Activated B cell treated with CpG ODN at 0.5 μM for 24 hours (primary cell): ENCODE measurements at places on chromosomes 5 and 9. TPM values are rescaled to one million over a fixed set of nuclear protein-coding genes. Genes with fewer than 3 reads are reported as not detected.

PTCH1 gene
- total RNA-seq = 5.9 and 8.6 TPM in 2 replicates

- DNase-seq = no peak
- H3K4me3 ChIP-seq = no peak overlapping the region
- H3K27ac ChIP-seq = no peak overlapping the region
Observed at GRCh38 chr5:16090270-16090669, 89.3 kb downstream of the MARCHF11 start.

DNA sequence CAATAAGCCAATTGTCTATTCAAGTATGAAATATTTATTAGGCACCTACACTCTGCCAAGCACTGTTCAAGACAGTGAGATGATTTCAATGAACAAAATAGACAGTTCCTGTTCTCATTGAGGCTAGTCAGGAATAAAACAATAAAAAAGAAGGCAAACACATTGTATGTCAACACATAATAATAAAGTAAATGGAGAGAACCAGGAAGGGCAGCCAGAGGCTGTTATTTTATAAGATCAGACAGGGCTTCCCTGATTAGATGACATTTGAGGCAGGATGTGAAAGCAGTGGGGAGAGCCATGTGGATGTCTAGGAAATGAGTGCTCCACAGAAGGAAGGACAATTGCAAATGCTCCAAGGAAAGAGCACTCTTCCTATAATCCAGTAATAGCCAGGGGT, 2371.1 kb downstream of the MAT2B start:
- H3K36me3 ChIP-seq = no peaks in the 10 kb centered on the region
- H3K27me3 ChIP-seq = no peaks in the 10 kb centered on the region
- H3K27ac ChIP-seq = no peak overlapping the region
- H3K4me3 ChIP-seq = no peak overlapping the region

FAM78A gene
- total RNA-seq = 20.6 and 22.9 TPM in 2 replicates

DNA sequence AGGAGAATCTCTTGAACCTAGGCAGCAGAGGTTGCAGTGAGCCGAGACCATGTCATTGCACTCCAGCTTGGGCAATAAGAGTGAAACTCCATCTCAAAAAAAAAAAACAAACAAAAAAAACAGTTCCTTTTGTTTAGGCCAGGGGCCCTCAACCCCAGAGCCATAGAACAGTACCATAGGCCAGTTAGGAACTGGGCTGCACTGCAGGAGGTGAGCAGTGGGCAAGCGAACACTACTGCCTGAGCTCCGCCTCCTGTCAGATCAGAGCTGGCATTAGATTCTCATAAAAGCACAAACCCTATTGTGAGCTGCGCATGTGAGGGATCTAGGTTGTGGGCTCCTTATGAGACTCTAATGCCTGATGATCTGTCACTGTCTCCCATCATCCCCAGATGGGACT, 49.1 kb upstream of the SUB1 start:
- peak overlapping the region; percentile 30 for H3K27ac ChIP-seq
- no peak overlapping the region for H3K4me3 ChIP-seq
- H3K36me3 ChIP-seq = no peaks in the 10 kb centered on the region
- no peaks in the 10 kb centered on the region for H3K27me3 ChIP-seq
- H3K4me1 ChIP-seq = peaks cover 73% of the 10 kb centered on the region
- DNase-seq = no peak

- H3K4me3 ChIP-seq = no peak overlapping the region
- H3K27ac ChIP-seq = no peak overlapping the region
- H3K36me3 ChIP-seq = no peaks in the 10 kb centered on the region
- no peaks in the 10 kb centered on the region for H3K4me1 ChIP-seq
- no peaks in the 10 kb centered on the region for H3K27me3 ChIP-seq
Observed at GRCh38 chr5:162444129-162444762, 376.7 kb downstream of the GABRG2 start.

DNA sequence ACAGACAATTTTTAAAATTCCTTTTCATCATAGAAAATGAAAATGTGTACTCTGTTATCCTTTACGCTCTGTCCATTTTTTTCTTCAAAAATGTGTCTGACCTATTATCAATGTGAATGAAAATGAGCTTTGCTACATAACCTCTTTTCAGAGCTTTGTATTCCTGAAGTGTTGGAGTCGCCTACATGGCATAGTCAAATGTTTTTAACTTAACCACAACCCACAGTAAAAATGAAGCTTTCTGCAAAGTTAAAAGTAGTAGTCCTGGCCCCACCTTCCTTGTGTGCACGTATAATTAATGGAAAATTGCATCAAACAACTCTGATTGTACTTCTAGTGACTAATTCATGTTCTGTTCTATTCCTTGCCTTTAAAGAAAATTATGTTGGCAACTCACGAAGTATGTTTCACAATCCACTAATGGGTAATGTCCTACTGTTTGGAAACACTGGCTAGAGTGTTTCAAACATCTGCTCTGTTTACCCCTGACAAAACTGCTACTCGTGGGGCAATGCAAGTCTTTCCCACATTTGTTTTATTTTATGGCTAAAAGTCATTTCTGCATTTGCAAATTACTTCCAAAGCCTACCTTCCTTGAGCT, 18.6 kb upstream of the PSAT1 start:
- H3K27me3 ChIP-seq = no peaks in the 10 kb centered on the region
- DNase-seq = no peak
- H3K36me3 ChIP-seq = no peaks in the 10 kb centered on the region
- H3K4me3 ChIP-seq = no peak overlapping the region
- H3K4me1 ChIP-seq = no peaks in the 10 kb centered on the region

- no peaks in the 10 kb centered on the region for H3K36me3 ChIP-seq
- DNase-seq = no peak
- peak within 1 kb of the TSS; percentile 90 for H3K27ac ChIP-seq
Observed at GRCh38 chr5:40841068-40841805, at the start of gene CARD6. CARD6 (plus strand) TSS chr5:40841367; CDS start chr5:40841383, 16 bp downstream.

GRCh38 chr5:179261301-179262125, 83.7 kb downstream of the ADAMTS2 start:
- H3K4me1 ChIP-seq = no peaks in the 10 kb centered on the region
- H3K36me3 ChIP-seq = no peaks in the 10 kb centered on the region
- no peaks in the 10 kb centered on the region for H3K27me3 ChIP-seq
- DNase-seq = peak; percentile 12

GRCh38 chr5:36656556-36656955, 50.1 kb downstream of the SLC1A3 start:
- H3K4me3 ChIP-seq = no peak overlapping the region
- H3K27ac ChIP-seq = no peak overlapping the region
- peaks cover 20% of the 10 kb centered on the region for H3K27me3 ChIP-seq
- no peaks in the 10 kb centered on the region for H3K36me3 ChIP-seq

GRCh38 chr5:135934939-135935338, 19.8 kb downstream of the LECT2 start:
- H3K27me3 ChIP-seq = peaks cover 22% of the 10 kb centered on the region
- H3K4me3 ChIP-seq = no peak overlapping the region
- no peak overlapping the region for H3K27ac ChIP-seq
- peaks cover 3% of the 10 kb centered on the region for H3K4me1 ChIP-seq
- DNase-seq = no peak

GRCh38 chr5:175878544-175879438, 7.4 kb downstream of the CPLX2 start:
- H3K4me1 ChIP-seq = no peaks in the 10 kb centered on the region
- H3K27me3 ChIP-seq = peaks cover 50% of the 10 kb centered on the region
- H3K36me3 ChIP-seq = no peaks in the 10 kb centered on the region
- H3K27ac ChIP-seq = no peak overlapping the region

GRCh38 chr9:26311463-26311995, 581.1 kb downstream of the CAAP1 start:
- no peak for DNase-seq
- H3K27me3 ChIP-seq = no peaks in the 10 kb centered on the region
- no peaks in the 10 kb centered on the region for H3K4me1 ChIP-seq
- no peaks in the 10 kb centered on the region for H3K36me3 ChIP-seq
- no peak overlapping the region for H3K4me3 ChIP-seq

DNA sequence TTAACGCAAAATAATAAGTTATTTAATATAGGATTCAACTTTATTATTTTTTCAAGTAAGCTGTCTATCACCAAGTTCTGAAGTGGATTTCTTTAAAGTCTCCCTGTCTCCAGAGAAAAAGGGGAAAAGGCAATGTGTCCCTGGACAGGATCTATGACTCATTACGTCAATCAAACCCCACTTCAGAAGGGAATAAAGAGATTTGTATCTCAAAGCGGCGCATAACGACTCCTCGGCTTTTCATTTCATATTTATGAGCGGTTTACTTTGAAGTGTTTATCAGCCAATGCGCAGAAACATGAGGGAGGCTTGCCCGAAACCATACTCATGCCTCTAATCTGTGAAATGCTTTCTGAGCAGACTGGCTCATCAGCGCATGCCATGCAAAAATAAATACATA, 938.6 kb upstream of the WWC1 start:
- H3K4me3 ChIP-seq = no peak overlapping the region
- no peaks in the 10 kb centered on the region for H3K4me1 ChIP-seq
- H3K27me3 ChIP-seq = no peaks in the 10 kb centered on the region
- no peak for DNase-seq

MSMP gene
- 0.78 and 1.2 TPM in 2 replicates for total RNA-seq

FBLL1 gene
- total RNA-seq = 0.20 TPM in 1 of 2 replicates, not detected in the other

GRCh38 chr5:168858994-168859393, 279.8 kb upstream of the PANK3 start:
- no peak for DNase-seq
- H3K36me3 ChIP-seq = no peaks in the 10 kb centered on the region
- H3K4me3 ChIP-seq = no peak overlapping the region
- no peaks in the 10 kb centered on the region for H3K4me1 ChIP-seq
- peaks cover 8% of the 10 kb centered on the region for H3K27me3 ChIP-seq

WDR38 gene
- not detected in 2 replicates for total RNA-seq

GRCh38 chr5:158115468-158115867, 256.5 kb upstream of the CLINT1 start:
- H3K36me3 ChIP-seq = no peaks in the 10 kb centered on the region
- peaks cover 7% of the 10 kb centered on the region for H3K27me3 ChIP-seq
- H3K27ac ChIP-seq = no peak overlapping the region
- DNase-seq = no peak
- peaks cover 6% of the 10 kb centered on the region for H3K4me1 ChIP-seq

- no peak for DNase-seq
- no peaks in the 10 kb centered on the region for H3K27me3 ChIP-seq
- H3K36me3 ChIP-seq = peaks cover 58% of the 10 kb centered on the region
- no peak overlapping the region for H3K4me3 ChIP-seq
- no peak overlapping the region for H3K27ac ChIP-seq
Observed at GRCh38 chr9:128823362-128823902, 5.1 kb downstream of the ENDOG start.

GRCh38 chr9:91746904-91747303, 203.1 kb downstream of the ROR2 start:
- H3K27me3 ChIP-seq = peaks cover 12% of the 10 kb centered on the region
- no peak for DNase-seq
- H3K4me3 ChIP-seq = no peak overlapping the region
- H3K4me1 ChIP-seq = no peaks in the 10 kb centered on the region
- no peaks in the 10 kb centered on the region for H3K36me3 ChIP-seq

THBS4 gene
- total RNA-seq = 0.20 and 0.27 TPM in 2 replicates

GRCh38 chr9:23145467-23145866, 680.6 kb downstream of the ELAVL2 start:
- H3K4me1 ChIP-seq = no peaks in the 10 kb centered on the region
- no peaks in the 10 kb centered on the region for H3K36me3 ChIP-seq
- no peaks in the 10 kb centered on the region for H3K27me3 ChIP-seq

- no peaks in the 10 kb centered on the region for H3K4me1 ChIP-seq
- peaks cover 25% of the 10 kb centered on the region for H3K27me3 ChIP-seq
- no peak overlapping the region for H3K4me3 ChIP-seq
Observed at GRCh38 chr9:121567500-121568342, 68.1 kb upstream of the GGTA1 start.

SNX24 gene
- 8.2 and 8.5 TPM in 2 replicates for total RNA-seq

- no peak overlapping the region for H3K4me3 ChIP-seq
- no peak overlapping the region for H3K27ac ChIP-seq
- peaks cover 4% of the 10 kb centered on the region for H3K27me3 ChIP-seq
- H3K4me1 ChIP-seq = no peaks in the 10 kb centered on the region
Observed at GRCh38 chr5:113195771-113196170, 219.2 kb downstream of the DCP2 start.

SPATA31A7 gene
- not detected in 2 replicates for total RNA-seq

DNA sequence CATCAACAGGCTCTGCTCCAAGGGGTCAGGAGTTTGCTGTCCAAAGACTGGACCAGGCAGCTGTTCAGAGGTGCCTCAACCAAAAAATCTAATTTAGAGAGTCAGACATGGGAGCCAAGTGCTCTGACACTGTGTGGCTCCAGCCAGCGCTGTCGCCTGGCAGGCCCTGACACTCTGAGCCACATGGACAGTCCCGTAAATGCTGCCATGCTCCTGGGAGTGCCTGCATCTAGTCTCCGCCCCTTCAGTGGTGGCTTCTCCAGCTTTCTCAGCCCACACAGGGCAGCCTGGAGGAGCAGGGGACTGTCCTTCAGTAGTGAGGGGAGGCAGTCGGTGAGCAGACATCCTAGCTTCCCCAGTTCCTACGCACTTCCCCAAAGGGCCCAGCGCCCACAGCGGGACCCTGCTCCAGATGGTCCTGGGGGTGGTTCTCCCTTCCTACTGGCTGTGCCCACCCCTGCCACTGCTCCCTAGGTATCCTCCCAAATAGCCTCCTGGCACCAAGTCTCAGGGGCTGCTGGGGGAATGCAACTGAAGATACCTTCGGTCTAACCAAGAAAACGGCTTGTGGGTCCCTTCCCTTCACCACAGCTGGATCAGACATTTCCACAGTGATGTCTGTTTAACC, 72.3 kb downstream of the SHC3 start:
- H3K36me3 ChIP-seq = no peaks in the 10 kb centered on the region
- no peak overlapping the region for H3K4me3 ChIP-seq
- no peak overlapping the region for H3K27ac ChIP-seq
- H3K27me3 ChIP-seq = peaks cover 13% of the 10 kb centered on the region

GRCh38 chr5:180090098-180090768, 18.7 kb upstream of the RNF130 start:
- H3K27me3 ChIP-seq = peaks cover 8% of the 10 kb centered on the region
- peaks cover 15% of the 10 kb centered on the region for H3K4me1 ChIP-seq
- H3K36me3 ChIP-seq = no peaks in the 10 kb centered on the region

DNA sequence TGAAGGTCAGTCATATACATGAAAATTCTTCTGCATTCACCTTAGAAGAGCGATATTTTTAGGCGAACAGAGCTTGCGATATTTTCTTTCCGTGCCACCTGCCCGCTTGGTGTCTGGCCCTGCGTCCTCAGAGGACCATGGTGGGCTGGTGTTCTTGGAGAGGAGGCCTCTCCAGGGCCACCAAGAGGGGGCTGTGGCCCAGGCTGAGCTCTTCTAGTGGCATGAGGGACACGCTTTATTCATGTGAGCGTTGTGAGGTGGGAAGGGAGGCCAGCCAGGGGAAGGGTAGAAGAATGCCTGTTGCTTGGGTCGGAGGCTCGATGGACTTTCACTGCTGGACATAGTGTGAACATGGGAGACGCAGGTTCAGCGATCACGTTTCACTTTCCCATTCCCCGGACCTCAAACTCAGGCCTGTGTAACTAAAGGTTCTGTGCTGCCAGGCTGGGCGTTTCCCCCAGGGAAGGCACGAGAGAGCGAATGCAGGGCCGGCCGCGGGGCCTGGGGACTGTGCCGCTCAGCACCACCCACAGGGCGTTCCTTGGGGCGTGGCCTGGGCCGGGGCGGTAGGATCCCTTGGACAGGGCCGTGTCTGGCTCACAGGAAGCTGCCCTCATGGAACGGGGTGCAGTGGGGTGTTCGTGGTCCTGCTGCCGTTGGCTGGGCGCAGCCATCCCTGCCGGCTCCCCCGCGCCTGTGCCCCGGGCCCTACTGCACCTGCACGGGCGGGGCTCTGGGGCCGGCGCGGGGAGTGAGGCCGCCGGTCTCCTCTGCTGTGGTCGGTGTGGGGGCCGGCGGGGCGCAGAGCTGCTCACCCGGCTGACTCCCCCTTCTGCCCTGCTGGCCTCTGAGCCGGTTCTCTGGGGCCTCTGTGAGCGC, 40.7 kb upstream of the CLPTM1L start:
- peak overlapping the region; percentile 96 for H3K4me3 ChIP-seq
- peaks cover 27% of the 10 kb centered on the region for H3K4me1 ChIP-seq
- DNase-seq = peak; percentile 85
- peak overlapping the region; percentile 92 for H3K27ac ChIP-seq
- peaks cover 2% of the 10 kb centered on the region for H3K36me3 ChIP-seq

FGD3 gene
- total RNA-seq = 46.5 and 61.9 TPM in 2 replicates
